ENCODE measurements at places on chromosomes 4 and X.

- DNase-seq, result peak; percentile 48
These were observed at the start of gene PLS3 for GRCh38 chrX:115560978-115561604. PLS3 (plus strand) TSS chrX:115561174; CDS start chrX:115610251, 49,077 bp downstream.

DNA sequence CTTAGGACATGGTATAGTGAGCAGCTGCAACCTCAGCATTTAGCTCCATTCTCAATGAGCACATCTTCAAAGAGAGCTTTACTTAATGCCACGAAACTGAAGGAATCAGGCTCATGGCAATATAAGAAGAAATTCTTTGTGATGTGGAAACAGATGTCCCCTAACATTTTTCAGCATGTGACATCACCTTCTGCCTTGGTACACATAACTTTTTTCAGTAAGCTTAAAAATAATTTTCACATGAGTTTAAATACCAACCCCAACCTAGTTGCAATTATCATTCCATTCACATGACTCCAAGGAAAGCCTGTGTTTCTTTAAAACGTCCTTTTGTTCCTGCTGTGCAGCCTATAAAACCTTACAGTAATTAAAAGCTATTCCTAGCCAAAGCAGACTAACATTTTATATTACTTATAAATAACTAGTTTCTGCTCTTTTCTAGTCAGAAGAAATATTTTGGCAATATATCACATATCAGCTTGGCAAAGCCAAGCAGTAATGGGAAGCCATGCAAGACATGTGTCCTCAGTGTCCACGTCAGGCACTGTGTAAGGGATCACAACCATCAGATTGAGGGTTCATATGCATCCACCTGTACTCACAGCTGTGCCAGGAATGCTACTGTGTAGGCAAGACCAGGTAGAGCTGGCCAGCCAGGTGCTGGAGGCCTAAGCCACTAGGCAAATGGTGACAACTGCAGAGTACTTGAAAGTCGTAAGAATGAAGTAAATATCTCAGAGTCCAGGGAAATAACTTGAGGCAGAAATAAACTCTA lies 466.6 kb downstream of the INPP4B start:
- no peak for DNase-seq

- no peak for DNase-seq
These were observed 254.5 kb upstream of the SLITRK2 start for GRCh38 chrX:145563159-145563558.

GRCh38 chrX:45912316-45912715 lies 632.9 kb downstream of the ZNF674 start:
- DNase-seq, result no peak

- DNase-seq, result no peak
These were observed 115.7 kb upstream of the KLF3 start for GRCh38 chr4:38548256-38548655.

DNA sequence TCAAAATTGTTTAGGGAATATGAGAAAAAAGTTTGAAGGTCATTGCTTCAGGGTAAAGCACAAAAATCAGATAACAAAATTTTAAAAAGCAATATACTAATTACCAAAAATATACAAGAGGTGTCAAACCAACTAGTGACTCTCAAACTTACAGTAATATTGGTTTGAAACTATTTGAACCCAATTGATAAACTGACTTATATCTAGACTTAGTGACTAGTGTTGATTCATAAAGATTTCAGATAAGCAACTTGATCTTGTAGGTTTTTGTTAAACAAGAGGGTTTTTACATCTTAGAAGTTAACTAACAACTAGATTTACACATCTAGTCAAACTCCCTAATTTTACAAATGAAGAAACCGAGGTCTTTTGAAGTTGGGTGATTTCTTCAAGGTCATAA lies 7.7 kb downstream of the TAB3 start:
- no peak for DNase-seq

DNA sequence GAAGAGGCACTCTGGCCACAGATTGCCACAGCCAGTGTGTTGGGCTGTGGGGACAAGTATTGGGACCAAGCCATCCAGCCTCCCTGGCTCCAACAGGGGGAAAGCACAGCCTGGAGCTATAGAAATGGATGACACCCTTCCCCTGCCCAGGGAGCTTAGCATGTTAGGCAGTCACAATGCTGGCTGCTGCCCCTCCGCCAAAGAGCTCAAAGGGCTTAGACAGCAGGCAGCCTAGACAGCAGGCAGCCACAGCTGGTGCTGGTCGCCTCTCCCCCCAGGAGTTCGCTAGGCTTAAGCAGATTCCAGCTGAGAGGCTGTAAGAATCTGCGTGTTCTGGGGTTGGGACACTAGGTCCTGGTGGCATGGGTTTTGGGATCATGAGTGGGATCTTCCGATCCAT lies 94.5 kb upstream of the MXRA5 start:
- DNase-seq, result no peak

DNA sequence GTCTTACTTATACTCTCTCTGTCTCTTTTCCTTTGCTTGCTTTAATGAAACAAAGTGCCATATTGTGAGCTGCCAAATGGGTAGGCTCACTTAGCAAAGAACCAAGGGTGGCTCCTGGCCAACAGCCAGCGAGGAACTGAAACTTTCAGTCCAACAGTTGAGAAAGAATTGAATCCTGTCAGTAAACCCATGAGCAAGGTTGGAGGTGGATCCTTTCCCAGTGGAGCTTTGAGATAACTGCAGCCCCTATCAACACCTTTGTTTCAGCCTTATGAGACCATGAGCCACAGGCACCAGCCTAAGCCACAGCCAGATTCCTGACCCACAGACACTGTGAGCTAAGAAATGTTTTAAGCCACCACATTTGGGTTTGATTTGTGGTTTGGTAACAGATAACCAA lies 362.2 kb downstream of the PDGFC start:
- DNase-seq, result no peak

DNA sequence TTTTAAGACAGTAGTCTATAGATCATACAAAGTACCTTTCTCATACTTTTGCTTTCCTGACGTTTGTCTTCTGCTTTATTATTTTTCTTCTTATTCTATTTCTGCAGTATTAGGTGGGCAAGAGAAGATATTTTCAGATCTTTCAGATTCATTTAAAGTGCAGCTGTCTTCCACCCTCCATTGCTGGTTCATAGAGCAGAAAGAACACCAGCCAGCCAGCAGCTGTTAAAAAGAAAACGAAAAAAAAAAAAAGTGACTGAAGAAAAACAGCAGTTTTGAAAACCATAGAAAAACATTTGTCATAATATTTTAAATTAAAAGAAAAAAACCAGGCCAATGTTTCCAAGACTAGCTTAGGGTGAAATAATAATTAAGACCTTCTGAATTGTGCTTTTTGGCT lies 42.9 kb downstream of the SMAD1 start:
- no peak for DNase-seq

- no peak for DNase-seq
These were observed 98.8 kb downstream of the ANXA3 start for GRCh38 chr4:78650106-78651024.

- no peak for DNase-seq
These were observed 240.0 kb downstream of the ARAP2 start for GRCh38 chr4:36004204-36004851.

DNA sequence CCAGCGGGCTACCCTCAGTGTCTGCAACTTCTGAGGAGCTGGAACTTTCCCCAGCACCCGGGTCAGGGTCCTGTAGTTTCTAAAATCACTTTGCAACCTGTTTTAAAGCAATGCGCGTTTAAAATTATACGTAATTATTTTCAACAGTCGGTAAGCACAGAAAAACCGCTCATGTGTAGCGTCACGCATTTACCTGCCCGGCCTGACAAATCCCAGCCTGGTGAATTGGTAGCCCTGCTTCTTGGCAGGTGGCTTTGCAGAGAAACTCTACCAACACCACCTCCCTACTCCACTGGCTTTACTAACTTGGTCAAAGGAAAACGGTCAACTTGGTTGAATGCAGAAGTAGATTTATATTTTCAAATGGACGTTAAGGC lies 640 bp downstream of the BANK1 start:
- no peak for DNase-seq

GRCh38 chr4:78691971-78692821 lies 84.0 kb upstream of the BMP2K start:
- no peak for DNase-seq

DNA sequence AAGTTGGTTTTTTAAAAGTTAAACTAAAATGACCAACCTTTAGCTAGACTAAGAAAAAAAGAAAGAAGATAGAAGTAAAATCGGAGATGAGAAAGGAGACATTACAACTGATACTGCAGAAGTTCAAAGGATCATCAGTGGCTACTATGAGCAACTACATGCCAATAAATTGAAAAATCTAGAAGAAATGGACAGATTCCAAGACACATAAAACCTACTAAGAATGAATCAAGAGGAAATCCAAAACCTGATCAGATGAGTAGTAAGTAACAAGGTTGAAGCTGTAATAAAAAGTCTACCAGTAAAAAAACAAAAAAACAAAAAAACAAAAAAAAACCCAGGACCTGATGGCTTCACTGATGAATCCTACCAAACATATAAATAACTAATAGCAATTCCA lies 16.1 kb downstream of the IQCM start:
- no peak for DNase-seq

- no peak for DNase-seq
These were observed 39.7 kb downstream of the SNX25 start for GRCh38 chr4:185249105-185249504.

DNA sequence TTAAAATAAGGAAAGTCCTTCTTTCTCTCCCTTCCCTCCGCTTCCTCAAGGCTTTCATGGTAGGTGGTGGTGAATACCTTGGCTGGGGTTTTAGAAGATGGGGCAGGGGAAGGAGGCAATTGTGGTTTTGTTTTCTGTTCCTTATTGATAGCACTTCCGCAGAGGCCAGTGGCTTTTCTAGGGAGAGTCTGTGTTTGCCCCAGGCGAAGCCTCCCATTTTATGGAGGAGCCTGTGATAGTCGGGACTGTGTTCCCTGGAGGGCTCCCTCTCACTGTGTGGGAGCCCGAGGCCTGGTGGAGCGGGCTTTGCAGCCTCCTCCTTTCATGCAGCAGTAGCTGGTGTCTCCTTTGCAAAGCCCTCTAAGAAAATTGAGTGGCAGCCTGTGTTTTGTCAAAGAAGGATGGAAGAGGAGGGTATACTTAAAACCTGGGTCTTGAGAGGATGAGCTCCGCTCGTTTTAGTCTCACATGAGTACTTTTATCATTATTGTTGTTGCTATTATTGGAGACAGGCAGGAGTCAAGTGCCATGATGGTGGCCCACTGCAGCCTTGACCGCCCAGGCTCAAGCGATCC lies 29.8 kb upstream of the STOX2 start:
- no peak for DNase-seq

- DNase-seq, result peak; percentile 23
These were observed 59.5 kb upstream of the NEIL3 start for GRCh38 chr4:177250056-177250696.

DNA sequence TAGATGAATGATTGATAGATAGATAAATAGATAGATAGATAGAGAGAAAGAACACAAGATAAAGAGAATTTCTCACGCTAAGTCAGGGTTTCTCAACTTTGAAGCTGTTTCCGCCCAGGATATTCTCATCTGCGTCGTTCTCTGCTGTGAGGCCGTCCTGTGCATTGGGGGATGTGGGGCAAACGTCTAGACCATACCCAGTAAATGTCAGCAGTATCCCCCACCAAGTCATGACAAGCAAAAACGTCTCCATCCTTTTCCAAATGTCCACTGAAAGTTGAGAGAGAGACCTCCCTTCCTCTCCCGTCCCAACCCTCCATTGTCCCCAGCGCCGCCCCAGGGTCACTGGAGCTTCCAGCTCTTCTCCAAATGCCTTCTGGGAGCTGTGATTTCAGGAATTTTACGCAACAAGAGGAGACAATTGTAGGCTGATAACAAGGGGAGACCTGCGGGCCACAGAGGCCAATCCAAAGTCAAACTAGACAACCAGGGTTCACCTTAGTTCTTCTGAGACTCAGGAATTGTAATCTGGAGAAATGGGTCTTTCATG lies 8.9 kb upstream of the CRLF2 start:
- no peak for DNase-seq

DNA sequence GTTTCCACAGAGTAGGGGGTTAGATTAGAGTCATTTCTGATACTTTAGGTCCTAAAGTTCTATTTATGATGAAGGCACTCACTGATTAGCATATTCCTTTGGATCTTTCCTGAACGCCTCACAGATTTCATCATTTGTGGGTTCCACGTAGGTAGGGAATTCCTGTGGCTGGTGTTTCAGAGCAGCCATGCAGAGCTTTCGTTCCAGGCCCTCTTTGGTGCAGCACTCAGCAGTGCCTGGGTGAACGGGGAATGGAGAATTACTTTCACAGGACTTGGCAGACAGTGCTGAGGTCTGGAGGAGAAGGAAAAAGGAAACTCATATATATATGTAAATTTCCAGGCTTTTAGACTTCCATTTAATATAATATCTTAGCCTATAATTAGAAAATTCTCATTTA lies 18.5 kb downstream of the GC start:
- DNase-seq, result peak; percentile 30

DNA sequence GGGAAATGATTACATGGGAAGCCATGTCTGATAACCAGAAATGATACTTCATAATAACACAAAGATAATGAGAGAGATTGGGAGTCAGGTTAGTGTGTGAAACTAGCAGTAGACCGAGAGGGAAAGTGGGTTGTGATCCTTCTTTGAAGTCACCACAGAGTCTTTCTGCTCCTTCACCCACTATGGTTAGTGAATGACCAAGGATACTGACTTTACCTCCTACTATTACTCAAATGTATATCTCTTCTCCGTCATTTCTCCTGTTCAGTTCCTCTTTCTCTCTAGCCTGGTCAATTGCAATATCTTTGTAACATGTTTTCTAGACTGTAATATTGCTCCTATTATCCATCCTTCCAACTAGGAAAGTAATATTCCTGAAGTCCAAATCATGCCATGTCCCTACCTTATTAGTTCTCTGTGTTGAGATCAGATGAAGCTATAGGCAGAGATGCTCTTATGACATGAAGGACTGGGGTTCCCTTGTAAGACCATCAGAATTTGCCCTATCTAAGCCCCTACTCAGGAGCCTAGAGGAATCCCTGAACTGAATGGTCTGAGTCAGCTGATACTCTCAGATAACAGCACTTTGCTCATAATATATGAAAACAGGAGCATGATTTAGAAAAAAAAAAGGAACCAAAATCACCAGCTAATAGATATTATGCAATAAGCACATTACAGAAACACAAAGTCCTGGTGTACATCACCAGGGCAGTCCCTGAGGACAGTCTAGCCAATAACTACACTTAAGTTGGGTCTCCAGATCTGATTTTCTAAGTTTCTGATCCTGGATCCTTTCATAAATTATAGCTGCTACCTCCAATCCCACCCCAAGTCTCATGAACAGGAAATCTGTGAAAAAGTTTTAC lies 81.2 kb downstream of the SHROOM3 start:
- DNase-seq, result no peak

DNA sequence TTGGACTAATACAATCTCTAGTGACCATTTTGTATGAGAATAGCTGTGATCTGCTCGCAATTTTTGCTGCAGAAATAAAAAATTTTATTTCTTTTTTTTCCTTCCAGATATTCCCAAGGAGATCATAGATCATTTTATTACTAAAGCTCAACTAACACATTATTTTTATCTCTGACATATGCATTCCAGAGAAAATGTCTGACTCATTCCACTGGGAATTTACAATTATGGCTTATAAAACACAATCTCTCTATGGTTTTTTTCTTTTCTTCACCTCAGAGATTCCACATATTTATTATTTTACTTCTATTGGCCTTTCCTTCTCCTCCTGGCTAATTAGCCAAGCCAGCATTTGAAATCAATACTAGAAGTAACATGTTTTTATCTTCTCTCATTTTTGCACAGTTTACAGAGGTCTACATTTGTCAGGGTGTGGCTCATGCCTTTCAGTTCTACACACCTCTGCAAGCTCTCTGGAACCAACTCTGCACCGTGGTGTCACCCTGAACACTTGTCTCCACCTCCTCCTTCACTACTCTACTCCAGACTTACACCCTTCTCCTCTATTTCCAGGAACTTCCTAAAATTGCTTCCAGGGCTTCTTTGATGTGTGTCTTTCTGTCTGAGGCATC lies 59.8 kb upstream of the GPM6A start:
- DNase-seq, result no peak

Measured in iPS DF 19.7 (cell line).